ENCODE measurements at places on chromosomes 12 and 14.
A peak's percentile ranks its signal among the peaks of the same experiment; 100 is the strongest.

DNA sequence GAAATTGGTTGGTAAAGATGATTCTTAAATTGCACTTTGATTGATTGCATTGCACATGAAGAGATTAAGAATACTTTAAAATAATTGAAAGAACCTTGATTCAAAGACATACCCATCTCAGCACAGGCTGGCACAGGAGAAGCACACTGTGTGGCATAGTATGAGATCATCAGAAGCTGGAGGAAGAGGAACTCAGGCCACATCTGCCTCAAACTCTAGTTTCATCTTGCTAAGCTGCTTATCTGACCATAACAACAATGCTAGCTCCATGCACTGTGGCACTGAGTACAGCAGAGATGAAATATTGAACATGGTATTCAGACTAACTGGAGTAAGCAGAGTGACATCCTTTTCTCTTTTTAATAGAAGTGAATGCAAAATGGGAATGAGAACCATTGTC, 99.1 kb downstream of the TBC1D30 start:
- DNase-seq = no peak

- no peak for DNase-seq
These were observed 491.8 kb downstream of the PCNX1 start for GRCh38 chr14:71399057-71399487.

DNA sequence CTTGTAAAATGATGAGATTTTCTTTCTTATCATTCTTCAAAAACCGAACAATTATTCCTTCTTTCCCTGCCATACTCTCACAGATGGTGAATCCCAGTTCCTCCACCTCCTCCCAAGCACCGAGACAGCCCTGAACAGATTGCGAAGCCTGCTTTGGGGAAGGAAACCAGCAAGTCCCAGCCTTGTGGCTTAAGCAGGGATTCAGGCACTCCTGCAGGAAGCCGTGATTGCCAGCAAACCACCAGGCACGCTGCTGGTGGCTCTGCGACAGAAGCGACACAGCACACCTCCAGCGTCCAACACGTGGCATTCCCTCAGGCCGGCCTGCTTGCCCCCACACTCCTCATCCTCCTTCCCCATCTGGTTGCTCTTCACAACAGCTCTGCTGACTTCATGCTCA, 237.7 kb downstream of the GXYLT1 start:
- DNase-seq = no peak

DNA sequence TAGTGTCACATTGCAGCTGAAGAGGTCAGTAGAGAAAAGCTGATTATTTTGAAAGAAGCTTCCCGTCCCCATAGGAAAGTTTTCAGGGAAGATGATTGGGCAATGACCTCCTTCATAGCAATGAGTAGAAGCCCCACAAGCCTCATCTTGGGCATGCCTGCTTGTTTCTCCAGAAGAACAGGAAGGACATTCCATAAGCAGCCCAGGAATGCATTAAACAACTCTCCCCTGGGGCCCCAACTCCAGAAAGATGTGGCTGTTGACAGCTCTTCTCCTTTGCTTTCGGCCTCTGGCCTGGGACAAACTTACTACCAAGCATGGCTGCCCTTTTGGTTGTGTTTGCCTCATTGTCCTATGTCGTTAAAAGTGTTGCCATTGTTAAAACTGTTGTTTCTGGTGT, 5.7 kb upstream of the VDR start:
- DNase-seq = no peak

DNA sequence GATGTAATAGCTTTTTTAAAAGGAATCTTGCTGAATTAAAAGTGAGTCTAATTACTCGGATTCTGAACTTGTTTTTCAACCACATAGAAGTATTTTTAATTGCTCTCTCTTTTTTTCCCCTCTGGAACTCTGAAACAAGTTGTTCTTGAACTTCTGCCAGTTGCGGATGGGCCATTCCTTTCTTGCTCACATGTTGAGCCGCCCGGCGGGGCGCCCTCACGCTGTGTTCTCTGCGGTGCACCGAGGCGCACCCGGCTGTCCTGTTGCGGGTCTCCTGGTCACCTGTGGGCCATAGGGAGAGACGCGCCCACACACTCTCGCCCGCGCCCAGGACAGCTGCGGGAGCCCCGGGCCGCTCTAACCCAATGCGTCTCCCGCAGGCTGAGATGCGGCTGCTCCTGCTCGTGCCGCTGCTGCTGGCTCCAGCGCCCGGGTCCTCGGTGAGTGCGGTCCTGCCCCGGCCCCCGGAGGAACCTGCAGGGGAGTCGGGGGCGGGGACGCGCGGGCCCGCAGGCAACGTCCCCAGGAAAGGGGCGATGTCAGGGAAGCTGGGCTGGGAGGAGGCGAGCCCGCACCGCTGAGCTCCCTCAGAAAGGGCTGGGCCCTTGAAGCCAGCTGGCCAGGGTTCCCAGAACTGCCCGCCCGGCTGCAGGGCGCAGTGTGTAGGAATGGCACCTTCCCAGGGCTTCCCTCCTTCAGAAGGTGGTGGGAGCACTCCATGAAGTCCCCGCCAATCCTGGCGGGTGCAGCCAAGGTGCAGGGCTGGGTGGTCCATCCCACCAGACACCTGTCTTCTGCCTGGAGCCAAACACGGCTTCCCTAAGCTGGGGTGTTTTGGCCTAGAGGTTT, 2.3 kb downstream of the PAPLN start:
- DNase-seq = no peak

- no peak for DNase-seq
These were observed 145.0 kb downstream of the SAMD4A start for GRCh38 chr14:54711812-54712464.

- DNase-seq = no peak
These were observed 7.6 kb upstream of the CCDC184 start for GRCh38 chr12:48175613-48176416.

DNA sequence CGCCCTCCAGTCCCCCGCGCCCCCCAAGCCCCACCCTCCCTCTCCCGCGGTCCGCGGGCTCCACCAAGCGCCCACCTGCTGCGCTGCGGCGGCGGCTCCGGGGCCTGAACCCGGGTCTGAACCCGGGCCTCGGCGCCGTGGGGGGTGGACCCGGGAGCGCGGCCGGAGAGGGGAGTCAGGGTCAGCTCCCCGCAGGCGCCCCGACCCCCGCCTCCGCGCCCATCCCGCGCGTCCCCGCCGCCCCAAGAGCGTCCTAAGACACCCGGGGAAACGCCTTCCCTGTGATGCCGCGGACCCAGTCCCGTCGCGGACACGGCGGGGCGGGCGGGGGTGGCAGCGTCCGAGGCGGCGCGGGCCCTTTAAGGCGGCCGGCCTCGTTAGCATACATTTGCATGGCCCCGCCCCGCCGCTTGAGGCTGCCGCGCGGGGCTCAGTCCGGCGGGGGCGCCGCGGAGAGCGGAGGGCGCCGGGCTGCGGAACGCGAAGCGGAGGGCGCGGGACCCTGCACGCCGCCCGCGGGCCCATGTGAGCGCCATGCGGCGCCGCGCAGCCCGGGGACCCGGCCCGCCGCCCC, at the start of gene MMP17:
TSS of gene MMP17 (plus strand) at position 433 of the 574 bp plus-strand sequence. CDS start at position 535, 102 bp downstream.
- DNase-seq = peak; percentile 19

DNA sequence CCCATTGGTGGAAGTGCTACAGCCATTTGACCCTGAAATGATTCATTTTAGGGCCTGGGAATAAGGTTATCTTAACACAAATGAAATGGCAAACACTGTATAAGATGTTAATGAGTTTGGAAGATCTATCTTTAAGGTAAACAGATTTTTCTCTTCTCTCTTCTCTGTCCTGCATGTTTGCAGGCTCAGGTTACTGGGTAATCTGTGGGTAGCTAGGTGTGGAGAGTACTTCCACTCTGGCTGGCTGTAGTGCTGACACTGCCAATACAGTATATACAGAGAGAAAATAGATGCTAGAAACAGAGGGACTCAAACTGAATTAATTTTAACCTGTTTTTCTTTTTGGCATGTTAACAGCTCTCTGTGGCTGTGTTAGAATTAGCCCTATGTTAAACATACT, 84.6 kb downstream of the SLC38A6 start:
- no peak for DNase-seq

DNA sequence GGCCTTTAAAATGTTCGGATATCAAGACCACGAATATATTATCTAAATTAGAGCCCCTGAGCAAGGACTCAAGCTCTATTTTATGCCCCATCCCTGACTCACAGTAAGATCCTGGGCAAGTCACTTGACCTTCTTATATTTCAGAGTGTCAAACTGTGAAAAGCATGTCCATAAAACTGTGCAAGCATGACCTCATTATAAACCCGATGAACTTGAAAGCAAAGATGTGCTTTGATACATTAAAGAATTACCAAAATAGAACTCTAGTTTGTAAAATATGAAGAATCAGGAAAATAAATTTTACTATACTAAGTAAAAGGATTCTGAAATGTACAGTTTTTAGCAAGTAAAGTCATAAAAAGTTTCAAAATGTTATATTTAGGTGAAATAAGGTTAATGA, 2.9 kb upstream of the CALM1 start:
- DNase-seq = no peak

GRCh38 chr14:95538801-95539509, 4.1 kb downstream of the GLRX5 start:
- DNase-seq = no peak

- DNase-seq = no peak
These were observed 48.8 kb upstream of the VRK1 start for GRCh38 chr14:96748362-96748761.

DNA sequence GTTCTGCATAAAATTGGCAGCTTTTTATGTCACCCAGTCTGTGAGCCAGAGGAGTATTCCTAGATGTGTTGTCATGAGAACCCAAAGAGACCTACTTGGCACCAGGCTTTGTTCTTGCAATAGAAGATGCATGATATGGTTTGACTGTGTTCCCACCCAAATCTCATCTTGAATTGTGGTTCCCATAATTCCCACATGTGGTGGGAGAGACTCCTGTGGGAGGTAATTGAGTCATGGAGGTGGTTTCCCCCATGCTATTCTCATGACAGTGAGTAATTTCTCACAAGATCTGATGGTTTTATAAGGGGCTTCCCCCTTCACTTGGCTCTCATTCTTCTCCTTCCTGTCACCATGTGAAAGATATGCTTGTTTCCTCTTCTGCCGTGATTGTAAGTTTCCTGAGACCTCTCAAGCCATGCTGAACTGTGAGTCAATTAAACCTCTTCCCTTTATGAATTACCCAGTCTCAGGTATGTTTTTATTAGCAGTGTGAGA, 572.0 kb upstream of the ATP2B1 start:
- DNase-seq = no peak

DNA sequence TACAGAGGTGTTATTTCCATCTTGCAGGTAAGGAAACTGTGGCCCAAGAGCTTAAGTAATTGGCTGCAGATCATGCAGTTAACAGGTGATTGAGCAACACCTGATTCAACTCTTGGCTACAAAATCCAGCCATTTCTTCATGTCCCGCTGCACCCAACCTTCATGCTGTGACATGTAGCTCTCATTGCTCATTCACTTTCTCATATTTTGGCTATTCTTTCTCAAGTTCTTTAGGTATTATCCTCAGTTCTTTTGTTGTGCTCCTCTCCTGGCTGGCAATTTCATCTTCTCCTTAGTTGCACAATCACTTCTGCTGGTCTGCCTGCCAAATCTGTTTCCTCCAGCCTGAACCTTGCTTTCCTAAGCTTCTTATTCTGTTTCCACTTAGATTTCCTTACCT, 300.8 kb downstream of the SSPN start:
- DNase-seq = no peak

DNA sequence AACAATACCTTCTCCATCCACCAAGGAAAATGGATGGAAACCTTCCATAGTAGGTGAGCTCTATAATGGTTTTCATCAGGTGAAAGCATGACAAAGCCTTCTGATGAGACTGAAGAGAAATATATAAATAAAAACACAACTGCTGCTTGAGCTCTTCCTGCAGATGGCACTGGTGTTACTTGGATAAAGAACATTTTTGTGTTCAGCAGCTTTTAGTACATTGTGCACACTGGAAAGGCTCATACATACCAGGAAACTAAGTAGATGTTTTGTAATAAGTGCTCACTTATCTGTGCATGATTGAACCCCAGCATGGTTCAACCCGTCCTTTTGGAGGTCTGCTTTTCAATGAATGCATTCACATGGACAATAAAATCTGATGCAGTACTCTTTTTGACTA, 357.3 kb upstream of the MIS18BP1 start:
- DNase-seq = no peak

DNA sequence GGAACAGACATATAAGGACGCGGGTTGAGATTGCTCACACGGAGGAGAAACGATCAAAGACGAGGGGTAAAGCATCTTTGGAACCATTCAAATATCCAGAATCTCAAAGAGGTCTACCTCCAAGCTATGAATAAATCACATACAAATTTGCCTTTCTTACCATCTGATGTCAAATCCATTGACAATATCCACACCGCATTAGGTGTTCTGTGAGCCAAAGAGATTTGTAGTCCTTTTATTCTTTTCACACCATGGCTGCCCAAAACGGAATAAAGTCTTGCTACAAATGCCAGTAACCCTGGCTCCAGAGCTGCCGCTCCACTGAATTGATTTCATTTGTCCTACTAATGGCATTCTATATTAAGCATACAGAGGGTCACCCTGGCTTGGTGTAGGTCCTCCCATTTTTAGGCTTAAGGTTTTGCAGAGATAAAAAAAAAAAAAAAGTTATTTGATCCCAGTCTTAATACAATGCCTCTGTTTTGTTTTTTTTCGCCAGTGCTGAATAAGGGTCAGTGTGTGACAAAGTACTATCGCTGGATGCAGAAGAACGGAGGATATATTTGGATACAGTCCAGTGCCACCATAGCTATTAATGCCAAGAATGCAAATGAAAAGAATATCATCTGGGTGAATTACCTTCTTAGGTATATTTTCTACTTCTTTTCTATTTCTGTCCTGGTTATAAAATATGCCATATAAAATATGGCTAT, 157.3 kb downstream of the EGLN3 start:
- DNase-seq = no peak

DNA sequence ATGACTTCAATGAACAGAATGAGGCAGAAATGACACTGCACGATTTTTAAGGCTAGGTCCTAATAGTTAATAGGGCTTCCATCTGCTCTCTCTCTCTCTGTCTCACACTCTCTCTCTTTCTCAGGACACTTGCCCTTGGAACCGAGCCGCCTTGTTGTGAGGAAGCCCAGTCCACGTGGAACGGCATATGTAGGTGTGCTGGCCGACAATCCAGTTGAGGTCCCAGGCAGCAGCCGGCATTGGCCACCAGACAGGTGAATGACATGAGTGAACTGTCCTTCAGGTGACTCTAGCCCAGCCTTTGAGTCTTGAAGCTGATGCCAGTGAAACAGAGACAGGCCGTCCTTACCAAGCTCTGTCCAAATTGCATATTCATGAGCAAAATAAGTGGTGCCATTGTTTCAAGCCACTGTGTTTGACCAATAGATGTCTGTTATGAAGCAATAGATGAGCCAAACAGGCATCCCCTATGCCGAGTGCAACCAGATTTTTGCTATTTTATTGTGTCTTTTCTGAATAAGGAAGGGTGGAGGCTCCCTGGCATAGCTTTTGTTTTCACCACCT, 217.5 kb upstream of the LHX5 start:
- DNase-seq = no peak

DNA sequence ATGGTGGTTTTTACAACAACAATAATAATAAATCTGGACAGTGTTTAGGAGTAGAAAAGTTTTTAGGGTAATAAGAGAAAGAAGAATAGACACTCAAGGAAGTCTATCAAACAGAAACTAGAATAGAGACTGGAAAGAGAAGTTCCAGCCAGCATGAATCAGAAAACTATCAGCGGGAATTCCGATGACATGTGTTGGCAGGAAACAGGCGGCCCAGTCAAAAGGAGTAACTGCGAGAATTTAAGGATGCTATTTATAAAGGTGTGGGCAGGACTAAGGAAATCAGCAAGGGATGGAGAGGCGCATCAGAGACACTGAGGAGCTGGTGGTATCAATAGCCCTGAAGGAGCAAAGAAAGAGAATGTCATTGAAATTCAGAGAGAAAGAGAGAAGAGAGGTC, 89.9 kb downstream of the TBX5 start:
- DNase-seq = no peak

GRCh38 chr14:85479306-85479705, 50.6 kb upstream of the FLRT2 start:
- DNase-seq = no peak

Measured in T-helper 9 cell (primary cell).